ENCODE measurements at places on chromosomes 12 and 14.

DNA sequence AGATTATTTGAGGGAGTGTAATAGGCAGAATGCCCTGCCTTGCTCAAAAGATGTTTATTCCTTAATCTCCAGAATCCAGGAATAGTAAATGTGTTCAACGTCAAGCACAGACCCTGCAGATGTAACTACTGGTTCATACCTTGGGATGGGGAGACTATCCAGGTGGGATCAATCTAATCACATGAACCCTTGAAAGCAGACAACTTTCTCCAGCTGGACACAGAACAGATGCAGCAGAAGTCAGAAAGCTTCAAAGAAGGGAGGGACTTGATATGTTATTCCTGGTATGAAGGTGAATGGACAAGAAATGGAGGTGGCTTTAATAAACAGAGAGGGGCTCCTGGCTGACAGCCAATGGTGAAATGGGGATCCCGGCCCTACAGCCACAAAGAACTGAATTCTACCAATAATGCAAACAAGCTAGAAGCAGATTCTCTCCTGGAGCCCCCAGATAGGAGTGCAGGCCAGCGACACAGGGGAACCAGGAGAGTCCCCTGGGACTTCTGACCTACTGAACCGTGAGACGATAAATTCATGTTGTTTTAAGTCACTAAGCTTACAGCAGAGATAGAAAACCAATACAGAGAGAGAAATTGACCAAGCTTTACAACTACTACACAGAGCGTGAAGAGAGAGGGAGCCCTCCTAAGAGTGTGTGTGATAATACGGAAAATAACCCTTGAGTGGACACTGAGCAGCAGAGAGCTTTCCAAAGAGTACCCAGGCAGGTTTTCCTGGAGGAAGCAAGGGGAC, 133.5 kb upstream of the TMEM132C start:
- DNase-seq: no peak

GRCh38 chr14:53979113-53979681, 22.6 kb upstream of the BMP4 start:
- DNase-seq: no peak

GRCh38 chr14:24351517-24351916, 11.7 kb upstream of the RIPK3 start:
- no peak for DNase-seq

DNA sequence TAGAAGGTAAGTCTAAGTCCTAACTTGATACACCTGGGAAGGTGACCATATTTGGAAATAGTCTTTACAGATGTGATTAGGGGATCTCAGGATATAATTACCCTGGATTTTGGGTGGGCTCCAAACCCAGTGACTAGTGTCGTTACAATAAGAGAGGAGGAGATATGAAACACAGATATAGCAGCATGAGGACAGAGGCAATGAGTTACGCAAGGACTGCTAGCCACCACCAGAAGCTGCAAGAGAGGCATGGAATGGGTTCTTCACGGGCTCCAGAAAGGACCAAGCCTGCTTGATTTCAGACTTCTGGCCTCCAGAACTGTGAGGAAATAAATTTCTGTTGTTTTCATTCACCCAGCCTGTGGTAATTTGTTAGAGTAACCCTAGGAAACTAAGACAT, 28.6 kb downstream of the FGFR1OP2 start:
- no peak for DNase-seq

DNA sequence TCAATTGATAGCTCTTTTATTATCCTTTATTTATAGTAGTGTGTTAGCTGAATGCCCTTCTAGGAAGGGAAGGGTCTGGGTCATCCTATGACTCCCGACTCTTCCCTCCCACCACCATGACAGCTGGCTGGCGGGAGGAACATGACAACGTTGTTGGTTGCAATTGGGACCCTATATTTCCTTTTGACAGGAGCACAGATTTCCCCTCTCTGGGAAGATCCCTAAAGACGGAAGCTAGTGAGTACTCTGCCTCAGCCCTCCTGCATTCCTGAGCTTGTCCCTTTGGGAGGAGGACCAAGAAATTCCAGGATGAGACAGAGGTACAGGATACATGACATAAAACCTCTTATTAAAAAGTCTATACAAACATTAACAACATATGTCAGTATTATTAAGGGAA, 485.4 kb downstream of the NAV3 start:
- no peak for DNase-seq

DNA sequence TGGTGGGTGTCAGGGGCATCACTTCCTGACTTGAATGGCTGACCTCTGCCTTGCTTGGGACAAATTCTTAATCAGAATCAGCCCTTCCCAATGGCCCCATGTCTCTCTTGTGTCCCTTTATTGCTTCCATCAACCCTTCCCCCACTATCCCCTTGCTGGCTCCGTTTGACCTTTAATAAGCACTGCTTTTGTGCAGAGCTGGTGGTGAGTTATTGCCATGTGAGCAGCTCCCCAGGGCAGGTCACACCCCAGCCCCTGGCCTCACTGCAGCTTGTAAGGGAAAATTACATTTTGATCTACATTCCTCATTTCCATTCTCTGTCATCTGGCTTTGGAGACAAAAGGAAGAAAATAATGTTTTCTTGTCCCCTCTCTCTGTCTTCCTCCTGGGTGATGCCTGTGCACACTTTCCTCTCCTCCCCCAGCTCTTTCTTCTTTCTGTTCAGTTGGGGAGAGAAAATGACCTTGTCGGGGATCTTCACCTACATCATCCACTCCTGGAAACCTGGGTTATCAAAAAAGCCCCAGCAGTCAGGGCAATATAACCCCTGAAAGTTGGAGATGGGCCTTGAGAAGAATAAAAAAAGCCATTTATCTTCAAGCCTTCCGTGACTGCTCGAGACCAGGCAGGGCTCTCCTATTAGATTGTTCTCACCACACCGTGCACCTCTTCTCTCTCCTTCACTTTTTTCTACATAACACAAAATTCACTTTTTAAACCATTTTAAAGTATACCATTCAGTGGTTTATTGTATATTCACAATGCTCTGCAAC, 100.4 kb upstream of the SRRM4 start:
- DNase-seq: no peak

- no peak for DNase-seq
These were observed 35.1 kb upstream of the TBC1D15 start for GRCh38 chr12:71804505-71804904.

GRCh38 chr12:85821759-85822158, 14.4 kb downstream of the RASSF9 start:
- DNase-seq: no peak

DNA sequence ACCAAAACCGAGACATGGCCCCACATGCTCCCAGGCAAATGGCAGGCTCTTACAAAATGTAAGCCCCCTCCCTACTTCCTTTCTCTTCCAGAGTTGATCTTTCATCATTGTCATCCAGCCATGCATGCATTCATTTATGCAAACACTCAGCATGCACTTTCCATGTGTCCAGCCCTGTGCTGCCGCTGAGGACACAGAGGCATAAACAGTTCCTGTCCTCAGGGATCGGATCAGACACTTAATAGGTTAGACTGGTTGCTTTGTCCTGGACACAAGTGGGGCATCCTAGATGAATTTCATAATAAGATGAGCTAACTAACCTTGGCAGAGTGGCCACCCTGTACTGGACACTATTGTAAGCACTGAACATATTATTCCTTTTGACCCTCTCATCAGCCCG, 23.1 kb downstream of the PRIMA1 start:
- DNase-seq: no peak

GRCh38 chr14:36027354-36027753, 149.2 kb downstream of the PTCSC3 start:
- no peak for DNase-seq

DNA sequence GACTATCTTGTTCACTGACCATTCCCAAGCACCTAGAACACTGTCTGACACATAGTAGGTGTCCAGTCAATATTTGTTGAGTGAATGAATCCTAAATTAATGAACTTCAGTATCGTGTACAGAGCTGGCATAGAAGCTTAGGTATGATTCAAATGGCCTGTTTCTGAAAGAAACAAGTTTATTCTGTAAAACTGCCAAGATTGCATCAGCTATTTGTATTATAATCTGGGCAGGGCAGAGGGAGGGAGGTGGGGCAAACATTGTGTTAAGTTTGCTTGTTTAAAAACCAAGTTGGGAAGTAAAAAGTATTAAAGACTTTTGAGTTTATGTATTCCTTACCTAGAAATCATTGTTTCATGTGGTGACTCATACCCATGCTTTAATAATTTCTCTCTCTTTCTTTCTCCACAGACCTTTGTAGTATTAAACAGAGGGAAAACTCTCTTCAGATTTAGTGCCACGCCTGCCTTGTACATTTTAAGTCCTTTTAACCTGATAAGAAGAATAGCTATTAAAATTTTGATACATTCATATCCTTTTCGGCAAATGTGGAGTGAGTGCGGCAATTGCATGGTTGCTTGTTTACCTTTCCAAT, 92.8 kb downstream of the SCN8A start:
- DNase-seq: no peak

GRCh38 chr14:102870994-102871831, 51.2 kb upstream of the AMN start:
- no peak for DNase-seq

GRCh38 chr14:90495357-90496276, 98.8 kb downstream of the CALM1 start:
- peak; percentile 43 for DNase-seq

GRCh38 chr12:40034156-40034555, 71.7 kb downstream of the SLC2A13 start:
- no peak for DNase-seq

DNA sequence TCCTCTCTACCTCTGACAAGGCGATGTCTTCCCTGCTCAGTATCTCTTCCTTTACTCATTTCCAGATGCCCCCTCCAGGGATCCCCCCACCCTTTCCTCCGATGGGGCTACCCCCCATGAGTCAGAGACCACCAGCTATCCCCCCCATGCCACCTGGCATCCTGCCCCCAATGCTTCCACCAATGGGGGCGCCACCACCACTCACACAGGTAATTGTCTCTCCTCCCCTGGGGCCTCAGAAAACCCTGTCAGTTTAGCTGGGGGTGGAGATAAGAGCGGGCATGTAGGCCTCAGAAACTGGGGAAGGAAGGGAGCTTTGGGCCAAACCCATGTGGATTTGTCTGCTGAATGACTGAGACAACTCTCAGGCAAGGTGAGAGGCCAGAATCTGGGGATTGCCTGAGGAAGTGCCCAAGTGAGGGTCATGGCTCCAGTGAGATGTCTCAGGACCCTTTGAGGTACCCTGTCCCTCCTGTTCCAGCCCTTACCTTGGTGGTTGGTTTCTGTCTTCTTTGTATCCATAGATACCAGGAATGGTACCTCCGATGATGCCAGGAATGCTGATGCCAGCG, 8.1 kb downstream of the PRPF40B start:
- DNase-seq: no peak

GRCh38 chr12:70553391-70553859, 83.8 kb downstream of the PTPRB start:
- no peak for DNase-seq

GRCh38 chr14:66920196-66920595, 269.0 kb upstream of the GARIN2 start:
- no peak for DNase-seq

DNA sequence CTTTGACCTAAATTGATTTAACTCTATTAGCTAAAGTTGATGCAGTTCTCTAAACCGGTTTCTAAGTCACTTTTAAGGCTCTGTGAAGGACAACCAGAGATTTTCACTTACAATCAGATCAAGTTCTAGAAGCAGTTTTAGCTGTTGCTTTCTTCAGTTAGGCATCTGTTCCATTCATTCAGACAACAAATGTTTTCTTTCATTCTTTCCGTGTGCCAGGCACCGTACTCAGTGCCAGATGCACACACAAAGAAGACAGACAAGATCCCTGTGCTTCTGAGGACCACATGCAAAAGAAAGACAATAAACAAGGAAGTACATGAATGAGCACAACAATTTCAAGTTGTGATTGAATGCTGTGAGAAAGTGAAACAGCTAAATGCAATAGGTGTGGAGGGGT, 11.1 kb upstream of the EGLN3 start:
- DNase-seq: no peak

- DNase-seq: no peak
These were observed 210.4 kb downstream of the KIF26A start for GRCh38 chr14:104348741-104349140.

DNA sequence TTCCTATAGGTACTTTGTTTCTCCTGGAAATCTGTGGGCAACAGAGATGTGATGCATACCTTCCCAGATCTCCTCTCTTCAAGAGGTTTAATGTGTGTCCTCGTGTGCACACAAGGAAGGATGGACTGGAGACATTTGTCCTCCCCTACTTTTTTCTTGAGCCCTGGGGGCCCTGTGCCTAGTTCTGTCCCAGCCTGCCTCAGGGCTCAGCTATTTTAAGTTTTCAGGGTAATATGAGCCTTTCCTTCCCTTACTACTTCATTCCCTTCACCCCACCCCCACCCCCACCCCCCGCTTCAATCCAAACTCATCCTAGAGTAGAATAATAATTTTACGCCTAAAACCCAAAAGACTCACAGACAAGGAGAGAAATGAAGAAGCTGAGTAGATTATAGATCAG, 446 bp downstream of the STAC3 start:
- DNase-seq: no peak

DNA sequence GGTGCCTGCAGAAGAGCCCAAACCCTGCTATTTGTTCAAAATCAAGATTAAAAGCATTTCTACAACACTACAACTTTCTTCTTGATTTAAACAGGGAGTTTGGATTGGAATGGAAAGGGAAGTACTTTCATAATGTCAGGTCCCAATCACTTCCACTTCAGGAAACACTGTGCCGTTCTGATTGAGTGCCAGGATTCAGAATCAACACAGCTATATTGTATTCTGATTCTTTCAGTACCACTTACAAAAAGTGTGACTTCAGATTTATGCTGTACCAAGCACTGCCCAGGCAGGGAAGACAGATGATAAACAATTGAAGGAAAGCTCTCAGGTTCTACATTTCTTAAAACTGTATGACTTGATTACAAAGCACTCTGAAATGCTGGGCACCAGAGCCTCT, 3.2 kb downstream of the TDP1 start:
- no peak for DNase-seq

DNA sequence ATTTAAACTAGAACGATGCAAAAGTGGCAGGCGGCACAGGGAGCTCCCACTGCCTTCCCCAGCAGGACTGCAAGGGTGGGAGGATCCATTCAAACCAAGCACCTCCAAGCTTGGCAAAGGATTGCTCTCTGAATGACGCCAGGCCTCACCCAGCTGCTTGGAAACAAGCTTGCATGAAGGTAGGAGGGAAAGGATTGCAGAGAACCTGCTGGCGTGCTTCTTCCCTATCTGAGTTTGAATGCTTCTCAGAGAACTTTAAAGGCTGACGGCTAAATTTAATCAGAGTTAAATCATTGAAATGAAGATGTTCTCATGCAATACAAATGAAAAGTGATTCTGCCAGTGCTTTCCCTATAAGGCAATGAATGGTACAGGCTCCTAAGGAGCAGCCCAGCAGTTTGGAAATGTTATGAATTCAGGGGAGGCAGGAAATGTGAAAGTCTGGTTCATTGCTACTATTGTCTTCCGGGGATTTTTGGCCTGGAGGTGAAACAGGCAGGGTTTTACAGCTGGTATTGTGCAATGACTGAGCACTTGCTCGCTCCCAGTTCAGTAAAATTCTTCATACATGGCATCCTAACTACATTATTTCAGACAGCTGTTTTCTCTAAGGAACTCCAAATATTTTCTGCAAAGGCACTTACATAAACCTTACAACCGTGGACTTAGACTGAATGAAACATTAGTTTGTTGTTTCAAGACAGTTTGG, 31.9 kb upstream of the DUSP6 start:
- no peak for DNase-seq

- DNase-seq: no peak
These were observed 358.2 kb downstream of the DIO2 start for GRCh38 chr14:79852950-79853744.

All from CD4-positive, alpha-beta T cell treated with Interferon alpha-2 for 1 hour (primary cell).